ENCODE measurements at places on chromosomes 5 and 9.

GRCh38 chr5:107669096-107670031, 1.4 kb downstream of the EFNA5 start:
- no peak for DNase-seq

DNA sequence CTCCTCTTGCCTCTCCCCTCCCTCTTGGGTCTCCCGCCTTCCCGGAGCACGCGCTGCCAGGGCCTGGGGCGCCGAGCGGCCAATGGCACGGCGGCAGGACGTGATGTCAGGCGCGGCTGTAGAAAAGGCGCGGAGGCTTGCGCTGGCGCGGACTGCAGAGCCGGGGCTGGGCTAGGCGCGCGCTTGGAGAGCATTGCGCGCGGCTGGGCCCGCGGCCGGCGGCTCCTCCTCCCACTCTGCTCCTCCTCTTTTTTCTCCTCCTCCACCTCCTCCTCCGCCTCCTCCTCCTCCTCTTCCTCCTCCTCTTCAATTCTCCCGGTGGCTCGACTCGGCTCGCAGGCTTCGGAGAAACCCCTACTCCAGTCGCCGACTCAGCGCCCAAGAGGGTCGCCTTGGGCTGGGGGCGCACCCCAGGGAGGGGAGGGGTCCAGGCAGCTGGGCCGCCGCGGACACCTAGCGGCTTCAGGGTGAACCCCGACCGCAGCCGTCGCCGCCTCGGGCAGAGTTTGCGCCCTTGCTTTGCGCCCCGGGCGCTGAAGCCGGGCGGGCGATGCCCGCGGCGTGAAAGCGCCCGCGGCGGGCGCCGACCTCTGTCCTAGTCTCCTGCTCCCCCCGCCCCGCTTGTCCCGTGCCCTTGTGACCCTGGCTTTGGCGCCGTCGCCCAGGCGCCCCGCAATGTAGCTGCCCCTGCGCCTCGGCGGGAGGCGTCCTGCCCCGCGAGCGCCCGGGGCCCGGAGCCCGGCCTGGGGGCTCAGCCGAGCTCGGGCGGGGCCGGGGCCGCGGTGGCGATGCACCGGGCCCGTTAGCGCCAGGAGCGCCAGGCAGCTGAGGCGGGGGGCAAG, at the start of gene LHX2:
LHX2 (plus strand) TSS at position 309 of the 842 bp plus-strand sequence. CDS start 581 bp downstream, outside the sequence.
- peak; percentile 75 for DNase-seq

GRCh38 chr5:7682379-7682778, 168.6 kb downstream of the CFAP90 start:
- no peak for DNase-seq

DNA sequence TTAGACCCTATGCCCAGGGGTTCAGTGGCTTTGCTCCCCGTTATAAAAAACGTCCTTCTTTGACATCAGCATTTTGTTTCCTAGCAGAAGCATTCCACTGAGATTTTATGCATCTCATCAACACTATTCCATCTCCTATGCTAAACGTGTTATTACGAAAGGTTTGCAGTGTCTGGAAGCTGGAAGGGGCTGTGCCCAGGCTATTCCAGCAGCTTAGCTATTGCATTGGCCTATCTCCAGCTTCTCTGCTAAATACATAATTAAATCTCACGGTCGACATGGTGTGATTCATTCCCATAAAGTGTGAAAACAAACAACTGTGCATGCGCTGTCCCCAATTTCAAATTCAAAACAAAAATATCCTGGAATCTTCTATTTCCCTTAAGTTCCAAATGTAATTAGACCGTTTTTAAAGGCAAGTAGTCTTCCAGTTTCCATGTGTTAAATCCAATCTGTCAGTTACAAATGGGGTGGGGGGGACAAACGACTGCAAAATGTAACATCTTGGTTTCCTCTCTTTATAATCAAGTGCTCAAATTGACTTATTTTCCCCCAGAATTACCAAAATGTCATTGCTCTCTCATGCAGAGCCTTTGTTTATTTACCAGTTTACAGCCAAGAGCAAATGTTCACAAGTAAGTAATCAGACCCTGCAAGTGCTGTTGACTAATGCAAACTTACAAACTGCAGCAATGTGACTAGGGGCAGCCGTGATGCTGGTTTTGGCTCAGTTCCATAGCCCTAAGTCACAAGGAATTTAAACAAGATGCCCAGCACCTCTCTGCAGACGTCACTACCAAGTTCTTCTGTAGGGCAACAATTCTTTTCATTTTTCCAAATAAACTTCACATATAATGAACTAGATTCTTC, 212.3 kb upstream of the RORB start:
- DNase-seq = no peak

- DNase-seq = no peak
Observed at GRCh38 chr9:102185371-102185770, 446.9 kb upstream of the GRIN3A start.

DNA sequence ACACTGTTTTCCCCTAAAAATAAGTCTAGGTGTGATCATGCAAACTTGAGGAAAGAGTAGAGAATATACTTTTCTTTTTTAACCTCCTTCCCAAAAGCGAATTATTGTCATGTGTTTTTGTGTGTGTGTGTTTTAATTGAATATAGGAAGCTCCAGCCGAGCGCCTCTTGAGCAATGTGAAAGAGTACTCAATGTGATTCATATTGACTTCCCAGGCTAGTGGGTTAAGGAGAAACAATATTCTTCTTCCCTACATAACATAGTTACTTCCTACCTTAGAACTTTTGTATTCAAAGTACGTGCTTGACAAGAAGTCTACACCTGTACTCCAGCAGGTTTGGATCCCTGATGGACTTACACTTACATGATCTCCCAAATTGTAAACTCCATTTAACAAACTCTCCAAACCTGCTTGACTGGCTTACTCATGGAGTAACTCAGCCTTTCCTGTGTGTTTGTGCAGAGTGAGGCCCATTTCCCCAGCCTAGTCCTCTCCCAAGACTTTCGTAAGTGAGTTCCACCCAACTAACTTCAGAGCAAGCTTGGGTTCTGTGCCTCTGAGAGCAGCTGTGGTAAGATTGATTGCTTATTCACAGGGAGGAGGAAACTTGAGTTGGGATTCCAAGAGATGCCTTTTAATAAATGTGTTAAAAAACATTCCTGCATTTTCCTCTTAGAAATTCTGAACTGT, 9.3 kb downstream of the SLC28A3 start:
- DNase-seq = peak; percentile 63

- no peak for DNase-seq
Observed at GRCh38 chr5:97549496-97549895, 366.4 kb upstream of the RIOK2 start.

- DNase-seq = no peak
Observed at GRCh38 chr5:15693382-15693728, 193.4 kb downstream of the FBXL7 start.

- no peak for DNase-seq
Observed at GRCh38 chr5:89276566-89277305, 393.8 kb upstream of the MEF2C start.

- DNase-seq = no peak
Observed at GRCh38 chr5:124981901-124982300, 235.5 kb upstream of the ZNF608 start.

DNA sequence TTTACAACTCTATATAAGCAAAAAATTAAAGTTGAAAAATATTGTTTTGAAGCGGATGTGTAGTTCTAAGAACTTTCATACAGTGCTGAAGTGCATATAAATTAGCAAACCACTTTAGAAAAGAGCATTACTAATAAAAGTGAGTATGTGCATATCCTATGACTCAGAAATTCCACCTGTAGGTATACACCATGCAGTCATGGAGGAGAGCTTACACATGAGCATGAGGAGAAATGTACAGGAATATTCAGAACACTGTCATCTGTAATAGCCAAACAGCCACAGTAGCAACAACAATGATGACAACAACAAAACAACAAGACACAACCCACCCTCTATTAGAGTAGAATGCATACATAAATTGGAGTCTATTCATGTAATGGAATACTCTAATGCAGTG, 138.2 kb upstream of the ARRDC3 start:
- DNase-seq = no peak

DNA sequence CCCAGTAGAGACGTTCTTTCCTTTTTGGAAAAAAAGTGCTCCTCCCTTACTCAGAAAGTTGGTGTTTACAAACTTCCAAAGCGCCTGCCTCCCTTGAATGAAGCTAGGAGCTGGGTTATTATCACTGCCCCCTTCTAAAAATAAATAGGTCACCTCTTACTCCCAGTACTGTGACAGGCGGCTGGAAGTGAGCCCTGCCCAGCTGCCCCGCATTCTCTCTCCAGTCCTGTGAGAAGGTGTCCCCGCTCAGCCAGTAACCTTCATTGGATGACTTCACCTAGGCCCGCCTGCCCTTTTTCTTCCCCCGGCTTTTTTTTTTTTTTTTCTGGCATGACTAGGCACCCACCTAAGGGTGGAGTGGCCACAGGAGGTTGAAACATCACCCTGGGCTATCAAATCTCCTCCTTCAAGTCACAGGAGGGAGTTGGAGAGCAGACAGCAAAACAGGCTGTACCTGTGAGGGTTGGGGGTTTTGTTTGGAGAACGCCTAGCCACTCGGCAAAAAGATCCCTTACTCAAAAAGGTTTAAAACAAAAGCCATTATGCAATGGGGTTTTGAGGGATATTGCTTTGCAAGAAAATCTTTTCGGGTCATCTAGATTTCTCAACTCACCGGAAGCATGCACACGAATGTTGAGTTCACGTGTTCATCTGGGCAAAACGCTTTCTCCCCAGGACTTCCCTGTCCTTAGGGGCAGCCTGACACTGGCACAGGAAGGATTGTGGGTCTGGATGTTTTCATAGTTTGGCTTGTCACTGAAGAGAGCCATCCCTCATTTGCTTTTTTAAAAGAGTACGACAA, 43.3 kb upstream of the ZNF622 start:
- DNase-seq = peak; percentile 29

- no peak for DNase-seq
Observed at GRCh38 chr5:172162323-172162986, 25.6 kb downstream of the STK10 start.

DNA sequence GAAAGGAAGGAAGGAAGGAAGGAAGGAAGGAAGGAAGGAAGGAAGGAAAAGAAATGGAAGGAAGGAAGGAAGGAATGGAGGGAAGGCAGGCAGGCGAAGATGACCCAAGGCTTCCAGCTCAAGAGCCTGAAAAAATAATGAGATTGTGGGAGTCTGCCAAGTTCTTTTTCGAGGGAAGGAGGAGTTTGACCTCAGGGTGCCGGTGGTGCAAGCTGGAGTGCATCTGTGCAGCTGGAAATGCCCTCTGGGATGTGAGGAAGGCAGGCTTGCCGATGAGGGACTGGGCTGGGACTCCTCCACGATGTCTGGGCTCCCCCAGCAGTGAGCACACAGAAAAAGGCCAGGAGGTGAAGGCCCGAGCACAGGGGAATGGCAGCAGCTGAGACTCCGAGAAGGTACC, 154.9 kb upstream of the DAPK1 start:
- DNase-seq = no peak

- no peak for DNase-seq
Observed at GRCh38 chr5:125109816-125110215, 363.4 kb upstream of the ZNF608 start.

GRCh38 chr5:56075361-56075760, 80.6 kb upstream of the IL6ST start:
- no peak for DNase-seq

GRCh38 chr5:173488144-173488543, 128.3 kb downstream of the BOD1 start:
- DNase-seq = no peak

- no peak for DNase-seq
Observed at GRCh38 chr9:121924700-121925099, 168.4 kb downstream of the TTLL11 start.

DNA sequence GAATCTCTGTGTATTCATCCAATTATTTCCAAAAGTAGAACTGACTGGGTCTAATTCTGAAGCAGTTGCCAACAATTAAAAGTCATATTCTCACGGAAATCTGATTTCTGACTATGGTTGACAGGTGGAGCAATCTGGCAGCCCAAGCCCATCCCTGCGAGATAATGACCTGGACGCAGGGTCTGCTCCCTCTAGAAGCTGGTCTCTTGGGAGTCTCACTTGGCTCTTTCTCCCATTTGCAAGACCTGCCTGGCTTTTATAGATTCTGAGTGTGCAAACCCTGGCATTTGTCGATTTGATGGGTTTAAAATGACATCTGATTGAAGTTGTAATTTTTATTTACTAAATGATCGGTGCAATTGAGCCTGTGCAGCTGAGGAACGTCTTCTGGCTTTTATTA, 49.4 kb upstream of the NEURL1B start:
- no peak for DNase-seq

GRCh38 chr5:79743846-79744605, 54.4 kb downstream of the CMYA5 start:
- DNase-seq = no peak

GRCh38 chr5:1175801-1176472, 25.5 kb upstream of the SLC6A19 start:
- no peak for DNase-seq

- DNase-seq = no peak
Observed at GRCh38 chr9:37293664-37294524, 128.6 kb upstream of the GRHPR start.

GRCh38 chr5:126098330-126099017, 324.7 kb upstream of the GRAMD2B start:
- DNase-seq = no peak

DNA sequence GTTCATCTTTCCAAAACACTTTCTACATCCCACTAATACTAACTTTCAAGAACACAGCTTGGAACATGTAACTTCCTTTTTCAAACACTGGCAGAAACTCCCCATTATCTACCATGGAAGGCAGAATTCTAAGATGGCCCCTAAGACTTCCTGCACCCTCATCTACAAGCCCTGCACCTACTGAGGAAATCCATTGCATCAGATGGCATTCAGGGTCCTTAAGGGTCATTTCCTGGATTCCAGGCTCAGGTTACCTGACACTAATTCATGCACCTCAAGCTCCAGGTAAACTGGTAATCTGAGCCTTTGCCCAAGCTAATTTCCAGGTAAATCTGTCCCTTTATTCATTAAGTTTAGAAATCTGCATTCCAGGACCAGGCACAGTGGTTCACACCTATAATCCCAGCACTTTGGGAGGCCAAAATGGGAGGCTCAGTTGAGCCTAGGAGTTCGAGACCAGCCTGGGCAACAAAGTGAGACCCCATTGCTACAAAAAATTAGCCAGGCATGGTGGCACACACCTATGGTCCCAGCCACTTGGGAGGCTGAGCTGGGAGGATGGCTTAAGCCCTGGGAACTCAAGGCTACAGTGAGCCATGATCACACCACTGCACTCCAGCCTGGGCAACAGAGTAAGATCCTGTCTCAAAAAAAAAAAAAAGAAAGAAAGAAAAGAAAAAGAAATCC, 91.6 kb downstream of the NFIB start:
- DNase-seq = no peak

GRCh38 chr5:81924442-81924841, 47.4 kb upstream of the ATG10 start:
- no peak for DNase-seq

Data from suppressor macrophage treated with lipopolysaccharide for 4 hours (primary cell).